ENCODE measurements at places on chromosomes 2 and 18.

DNA sequence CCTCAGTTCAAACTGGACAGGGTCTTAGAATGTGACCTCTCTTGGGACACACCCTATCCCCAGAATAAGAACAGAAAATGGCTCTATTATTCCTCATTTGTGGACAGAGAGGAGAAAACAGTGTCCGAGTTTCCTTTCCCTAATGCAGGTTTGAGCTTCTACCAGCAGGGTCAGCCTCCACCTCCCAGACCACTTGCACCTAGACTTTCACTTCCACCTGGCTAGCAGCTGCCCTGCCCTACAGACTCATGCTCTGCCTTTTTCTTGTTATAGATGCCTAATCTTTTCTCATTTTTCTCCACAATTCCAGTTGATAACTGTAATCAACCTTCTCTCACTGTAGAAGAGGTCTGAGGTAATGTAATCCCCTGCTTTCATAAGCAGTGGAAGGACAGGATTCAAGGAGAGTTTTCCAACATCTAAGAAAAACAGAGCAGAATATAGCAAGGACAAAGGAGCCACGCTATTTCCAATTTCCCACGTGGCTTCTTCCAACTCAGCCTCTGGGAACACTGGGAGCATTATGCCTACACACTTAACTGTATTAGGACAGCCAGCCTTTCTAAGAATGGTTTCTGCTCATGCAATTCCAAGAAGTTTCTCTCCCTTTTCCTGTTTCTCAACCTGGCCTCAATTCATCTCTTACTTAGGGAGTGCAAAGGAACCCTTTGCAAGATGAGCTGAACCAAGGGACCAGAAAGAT, 239.8 kb downstream of the BCL11A start:
- no peak for DNase-seq

DNA sequence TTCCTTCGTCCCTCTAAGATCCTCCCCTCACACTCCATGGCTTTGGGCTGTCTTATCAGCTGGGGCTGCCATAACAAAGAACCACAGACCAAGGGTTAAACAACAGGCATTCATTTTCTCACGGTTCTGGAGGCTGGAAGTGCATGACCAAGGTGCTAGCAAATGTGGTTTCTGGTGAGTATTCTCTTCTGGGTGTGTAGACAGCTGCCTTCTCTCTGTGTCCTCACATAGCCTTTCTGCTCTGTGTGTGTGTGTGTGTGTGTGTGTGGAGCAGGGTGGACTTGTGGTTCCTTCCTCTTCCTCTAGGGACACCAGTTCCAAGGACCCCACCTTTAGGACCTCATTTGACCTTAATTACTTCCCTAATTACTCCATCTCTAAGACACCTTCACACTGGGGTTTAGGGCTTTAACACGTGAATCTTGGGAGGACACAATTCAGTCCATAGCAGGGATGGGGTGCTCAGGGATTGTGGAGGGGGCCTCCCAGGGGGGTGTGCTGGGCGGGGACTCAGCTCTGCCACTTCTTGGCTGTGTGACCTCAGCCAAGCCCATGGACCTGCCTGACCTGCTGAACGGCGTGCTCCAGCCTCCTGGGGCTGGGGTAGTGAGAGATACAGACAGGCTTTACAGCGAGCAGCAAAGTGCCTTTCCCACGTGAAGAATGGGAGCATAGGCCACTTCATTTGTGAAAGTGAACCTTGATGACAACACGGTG, 38.0 kb downstream of the ACKR3 start:
- DNase-seq, result peak; percentile 19

DNA sequence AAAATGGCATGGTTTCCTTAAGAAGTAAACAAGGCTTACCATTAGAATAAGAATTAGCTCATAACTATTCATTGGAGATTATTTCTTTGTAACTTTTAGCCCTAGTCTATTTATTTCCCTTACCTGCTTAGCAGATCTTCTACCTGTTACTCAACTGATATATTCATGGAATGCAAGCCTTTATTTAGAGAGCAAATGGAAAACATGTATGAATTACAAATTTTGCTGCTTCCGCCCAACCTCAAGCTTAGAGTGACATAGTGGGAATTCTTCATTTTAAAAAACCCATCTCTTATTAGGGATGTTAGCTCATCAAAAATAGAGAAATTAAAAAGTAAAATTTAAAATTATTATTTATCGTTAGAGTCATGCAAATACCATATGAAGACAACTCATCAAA, 110.9 kb downstream of the STRN start:
- DNase-seq, result no peak

DNA sequence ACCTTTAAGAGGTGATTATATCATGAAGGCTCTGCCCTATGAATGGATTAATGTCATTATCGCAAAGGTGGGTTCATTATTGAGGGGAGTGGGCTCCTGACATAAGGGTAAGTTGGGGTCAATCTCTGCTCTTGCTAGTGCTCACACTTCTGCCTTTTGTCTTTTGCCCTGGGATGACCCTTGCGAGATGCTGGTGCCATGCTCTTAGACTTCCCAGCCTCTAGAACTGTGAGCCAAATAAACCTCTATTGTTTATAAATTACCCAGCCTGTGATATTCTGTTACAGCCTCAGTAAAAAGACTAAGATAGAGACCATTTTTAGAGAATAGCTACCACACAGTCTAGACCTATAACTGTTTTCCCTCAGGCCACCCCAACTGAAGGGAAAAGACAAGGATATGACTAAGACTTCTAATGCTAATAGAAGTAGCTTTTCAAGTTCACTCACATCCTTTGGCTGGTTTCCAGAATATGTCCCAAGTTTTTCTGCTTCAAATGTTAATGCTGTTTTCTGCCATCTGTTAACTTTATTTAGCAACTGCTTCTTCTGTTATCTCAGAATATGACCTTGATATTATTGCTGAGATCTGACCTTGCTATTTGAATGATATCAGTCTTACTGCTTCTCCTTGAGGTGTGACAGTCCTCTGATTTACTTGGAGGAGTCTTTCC, 65.1 kb upstream of the STAM2 start:
- DNase-seq, result peak; percentile 13
